ENCODE measurements at places on chromosomes 1 and 21.

DNA sequence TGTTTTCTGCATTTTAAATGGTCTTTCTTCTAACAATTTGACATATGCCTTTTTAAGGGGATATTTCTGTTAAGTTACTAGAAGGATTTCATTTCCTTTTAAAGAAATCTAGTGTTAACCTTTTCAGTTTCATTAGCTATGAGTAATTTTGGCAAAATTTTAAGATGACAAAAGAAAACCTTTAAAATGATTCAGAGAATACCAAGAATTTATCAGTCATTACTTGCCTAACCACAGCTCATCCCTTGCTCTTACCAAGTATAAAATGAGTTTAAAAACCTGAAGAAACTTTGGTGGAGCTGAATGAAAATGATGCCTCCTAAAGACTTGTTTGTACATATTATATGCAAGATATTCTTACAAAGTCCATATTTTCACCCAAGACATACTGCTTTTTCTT, 101.7 kb downstream of the NEK7 start:
- DNase-seq, result no peak

DNA sequence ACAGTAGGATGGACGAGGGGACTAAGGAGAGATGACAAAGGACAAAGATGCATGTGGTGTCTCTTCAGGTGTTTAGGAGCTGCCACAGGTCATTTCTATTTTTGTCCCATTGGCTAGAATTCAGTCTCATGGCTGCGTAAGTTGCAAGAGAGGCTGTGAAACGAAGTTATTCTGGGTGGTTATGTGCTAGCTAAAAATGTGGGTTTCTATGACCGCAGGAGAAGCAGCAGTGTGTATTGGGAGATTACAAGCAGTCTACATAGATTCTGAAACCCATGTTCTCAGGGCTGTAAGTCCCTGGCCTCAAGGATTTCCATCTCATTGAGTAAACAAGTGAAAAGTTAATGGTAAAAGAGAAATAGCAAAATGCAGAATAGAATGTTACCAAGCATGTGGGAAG, 110.7 kb downstream of the SPATA46 start:
- no peak for DNase-seq

DNA sequence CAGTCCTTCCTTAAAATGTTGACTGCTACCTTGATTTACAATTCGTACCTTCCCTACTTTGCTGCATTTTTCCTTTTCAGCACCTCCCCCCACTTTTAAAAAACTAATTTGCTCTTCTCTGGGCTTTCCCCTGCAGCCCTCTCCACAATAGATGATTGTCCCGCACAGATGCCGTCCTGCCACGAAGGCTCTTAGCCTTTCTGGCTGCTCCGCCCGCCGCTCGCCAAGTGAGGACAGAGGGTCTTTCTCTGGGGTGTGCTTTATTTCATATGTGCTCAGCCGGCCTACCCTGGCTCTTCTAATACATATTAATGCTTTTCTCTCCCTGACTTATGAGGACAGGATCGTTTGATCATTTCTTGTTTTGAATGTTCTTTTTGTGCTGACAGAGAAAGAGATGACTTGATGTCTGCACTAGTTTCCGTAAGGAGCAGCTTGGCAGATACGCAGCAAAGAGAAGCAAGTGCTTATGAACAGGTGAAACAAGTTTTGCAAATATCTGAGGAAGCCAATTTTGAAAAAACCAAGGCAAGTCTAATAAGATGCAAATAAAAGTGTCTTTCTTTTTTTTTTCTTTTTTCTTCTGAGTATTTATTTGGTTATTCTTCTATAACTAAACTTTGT, 60.6 kb downstream of the SDCCAG8 start:
- DNase-seq, result no peak

GRCh38 chr1:111756124-111756513, 418 bp downstream of the DDX20 start:
- DNase-seq, result no peak

GRCh38 chr1:44294588-44295007, 60.5 kb downstream of the ERI3 start:
- no peak for DNase-seq

DNA sequence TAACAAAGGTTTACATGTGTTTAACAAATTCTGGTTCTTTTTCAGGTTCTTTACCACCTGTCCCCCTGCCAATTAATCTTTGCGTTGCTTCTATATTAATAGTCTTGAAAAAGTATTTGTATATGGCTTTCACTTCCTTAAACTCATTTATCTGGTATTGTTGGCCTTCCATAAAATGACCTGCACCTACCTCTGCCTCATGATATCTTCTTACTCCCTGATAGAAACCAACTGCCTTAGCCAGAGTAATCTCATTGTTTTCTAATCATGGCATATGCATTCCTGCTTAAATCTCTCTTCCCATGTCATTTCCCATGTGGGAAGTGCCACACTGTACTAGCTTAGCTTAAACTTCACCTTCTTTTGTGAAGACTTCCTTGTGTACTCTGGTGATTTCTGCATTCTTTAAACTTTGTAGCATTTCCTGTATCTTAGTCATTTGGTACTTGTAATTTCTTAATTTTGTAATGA, 8.7 kb downstream of the SMG7 start:
- DNase-seq, result no peak

DNA sequence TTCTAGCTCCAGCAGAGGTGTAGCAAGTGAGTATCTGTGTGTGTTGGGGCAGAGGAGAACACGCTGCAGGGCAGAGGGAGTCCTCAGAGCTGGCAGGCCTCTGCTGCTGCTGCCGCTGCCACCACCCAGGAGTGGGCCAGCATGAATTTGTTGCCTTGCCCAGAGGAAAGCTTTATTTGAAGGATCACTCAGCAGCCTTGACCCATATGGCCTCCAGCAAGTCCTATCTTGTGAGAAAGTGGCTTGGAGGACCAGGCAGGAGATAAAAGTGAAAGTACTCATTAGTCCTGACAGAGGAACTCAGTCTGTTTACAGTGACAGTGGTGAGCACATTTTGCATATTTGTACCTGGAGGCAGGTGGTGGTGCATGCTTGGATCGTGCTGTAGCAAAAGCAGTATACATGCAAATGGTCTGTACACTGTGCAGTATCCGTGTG, 3.1 kb downstream of the TRAF5 start:
- DNase-seq, result no peak

DNA sequence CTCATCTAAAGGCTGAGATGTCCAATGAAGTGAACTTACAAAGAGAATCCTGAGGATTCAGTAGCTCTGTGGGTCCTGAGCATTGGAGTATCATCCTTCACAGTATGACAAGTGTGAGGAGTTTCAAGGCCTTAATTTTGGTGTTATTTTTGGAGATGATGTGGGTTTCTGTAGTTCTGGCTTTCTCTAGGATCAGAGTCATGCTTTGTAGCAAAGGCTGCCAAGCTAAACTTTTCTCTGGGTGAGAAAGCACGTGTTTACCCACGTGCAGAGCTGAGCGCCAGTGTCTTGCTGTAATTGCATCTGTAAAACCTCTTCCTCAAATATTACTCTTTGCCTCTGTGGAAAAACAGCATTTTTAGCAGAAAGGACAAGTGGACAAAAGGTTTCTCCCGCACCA, 387.8 kb upstream of the LYPLAL1 start:
- no peak for DNase-seq

DNA sequence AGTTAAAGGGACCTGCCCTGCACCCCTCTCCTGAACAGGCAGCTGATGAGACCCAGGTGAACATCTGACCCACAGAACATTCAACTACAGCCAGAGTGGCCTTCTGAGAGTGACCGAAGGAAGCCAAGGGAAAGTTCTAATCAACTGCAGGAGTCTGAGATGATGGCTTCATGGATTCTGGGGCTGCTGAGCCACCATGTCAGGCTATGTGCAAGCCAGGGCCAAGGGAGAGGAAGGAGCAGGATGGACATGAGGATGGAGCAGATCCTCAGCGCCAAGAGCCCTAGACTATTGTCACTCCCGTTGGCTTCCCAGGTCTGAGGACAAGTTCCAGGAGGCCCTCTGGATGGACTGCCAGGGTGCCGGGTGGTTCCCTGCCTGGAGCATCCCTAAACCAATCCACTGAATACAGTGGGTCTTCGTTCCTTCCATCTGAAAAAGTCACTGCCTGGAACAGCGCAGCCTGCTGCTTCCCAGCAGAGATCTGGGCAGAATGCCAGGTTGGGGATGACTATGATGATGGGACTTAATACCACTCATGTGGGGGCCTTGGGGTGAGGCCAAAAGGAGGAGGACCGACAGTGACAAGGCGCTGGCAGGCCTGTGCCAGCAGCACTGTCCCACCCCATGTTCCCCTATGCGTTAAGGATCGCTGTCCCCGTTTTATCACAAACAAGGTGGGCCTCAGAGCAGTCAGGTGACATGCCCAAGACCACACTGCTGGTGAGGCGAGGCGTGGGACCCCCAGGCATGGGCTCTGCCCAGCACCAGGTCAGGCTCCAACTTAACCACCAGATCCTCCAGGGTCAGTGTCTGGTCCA, 19.8 kb downstream of the SPOCD1 start:
- peak; percentile 47 for DNase-seq

GRCh38 chr1:210477328-210477924, 148.7 kb downstream of the HHAT start:
- no peak for DNase-seq

- no peak for DNase-seq
Observed at GRCh38 chr1:58249737-58250586, 296.6 kb downstream of the OMA1 start.

DNA sequence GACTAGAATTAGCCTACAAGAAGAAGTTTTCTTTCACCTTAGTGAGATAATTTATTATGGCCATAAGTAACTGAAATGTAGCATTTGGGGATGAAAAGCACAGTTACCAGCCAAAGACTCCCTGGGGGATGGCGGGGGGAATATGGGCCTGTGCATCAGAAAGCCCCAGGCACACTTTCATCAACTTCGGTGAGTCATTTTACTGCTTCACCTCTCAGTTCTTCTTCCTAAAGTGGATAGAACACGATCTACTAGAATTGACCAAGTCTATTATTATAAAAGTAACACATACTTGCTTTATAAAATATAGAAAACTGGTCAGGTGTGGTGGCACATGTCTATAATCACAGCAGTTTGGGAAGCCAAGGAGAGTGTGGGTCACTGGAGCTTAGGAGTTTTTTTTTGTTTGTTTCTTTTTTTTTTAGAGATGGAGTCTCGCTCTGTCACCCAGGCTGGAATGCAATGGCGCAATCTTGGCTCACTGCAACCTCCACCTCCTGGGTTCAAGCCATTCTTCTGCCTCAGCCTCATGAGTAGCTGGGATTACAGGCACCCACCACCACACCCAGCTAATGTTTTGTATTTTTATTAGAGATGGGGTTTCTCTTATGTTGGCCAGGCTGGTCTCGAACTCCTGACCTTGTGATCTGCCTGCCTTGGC, 141.8 kb downstream of the ZZZ3 start:
- no peak for DNase-seq

DNA sequence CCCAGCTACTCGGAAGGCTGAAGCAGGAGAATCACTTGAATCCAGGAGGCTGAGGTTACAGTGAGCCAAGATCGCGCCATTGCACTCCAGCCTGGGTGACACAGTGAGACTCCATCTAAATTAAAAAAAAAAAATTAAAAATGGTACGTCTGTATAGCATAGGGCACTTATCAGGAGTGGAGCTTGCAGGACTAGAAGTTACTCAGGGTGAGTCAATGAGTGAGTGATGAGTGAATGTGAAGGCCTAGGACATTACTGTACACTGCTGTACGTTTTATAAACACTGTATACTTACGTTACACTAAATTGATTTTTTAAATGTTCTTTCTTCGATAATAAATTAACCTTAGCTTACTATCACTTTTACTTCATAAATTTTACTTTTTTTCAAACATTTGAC, 183.6 kb downstream of the NR5A2 start:
- DNase-seq, result no peak

DNA sequence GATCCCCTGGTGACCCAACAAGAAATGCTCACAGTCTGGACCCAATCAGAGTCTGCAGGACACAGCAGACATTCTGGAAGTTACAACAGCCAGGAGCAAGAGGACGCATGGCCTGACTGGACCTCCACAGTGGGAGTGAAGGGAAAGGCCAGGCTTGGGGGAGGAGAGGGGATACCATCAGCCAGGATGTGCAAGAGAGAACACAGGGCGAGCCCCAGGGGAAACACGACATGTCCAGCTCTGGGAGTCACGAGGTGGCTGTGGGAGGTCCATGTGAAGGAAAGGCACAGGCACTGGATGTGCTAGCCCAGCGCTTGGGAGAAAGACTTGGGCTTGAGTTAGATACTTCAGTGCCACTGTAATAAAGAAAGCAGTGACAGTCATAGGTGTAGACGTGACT, 87.3 kb downstream of the HSF2BP start:
- DNase-seq, result no peak

- DNase-seq, result peak; percentile 85
Observed at GRCh38 chr1:206634365-206635079, 814 bp upstream of the DYRK3 start.

GRCh38 chr1:115829023-115829674, 11.8 kb downstream of the NHLH2 start:
- peak; percentile 78 for DNase-seq

DNA sequence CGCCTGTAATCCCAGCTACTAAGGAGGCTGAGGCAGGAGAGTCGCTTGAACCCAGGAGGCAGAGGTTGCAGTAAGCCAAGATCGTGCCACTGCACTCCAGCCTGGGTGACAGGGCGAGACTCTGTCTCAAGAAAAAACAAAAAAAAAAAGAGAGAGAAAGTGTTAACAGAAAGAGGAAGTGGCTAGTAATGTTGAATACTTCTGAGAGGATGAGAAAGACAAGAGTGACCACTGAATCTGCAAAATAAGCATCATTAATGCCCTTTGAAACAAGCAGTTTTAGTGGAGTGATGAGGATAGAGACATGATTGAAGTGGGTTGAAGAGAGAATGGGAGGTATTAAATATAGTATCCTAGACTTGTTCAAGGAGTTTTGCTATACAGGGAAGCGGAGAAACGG, 11.7 kb downstream of the MPZ start:
- DNase-seq, result no peak

GRCh38 chr21:45217010-45217409, 70.7 kb downstream of the POFUT2 start:
- no peak for DNase-seq

- no peak for DNase-seq
Observed at GRCh38 chr1:48006264-48006663, 9.1 kb upstream of the TRABD2B start.

DNA sequence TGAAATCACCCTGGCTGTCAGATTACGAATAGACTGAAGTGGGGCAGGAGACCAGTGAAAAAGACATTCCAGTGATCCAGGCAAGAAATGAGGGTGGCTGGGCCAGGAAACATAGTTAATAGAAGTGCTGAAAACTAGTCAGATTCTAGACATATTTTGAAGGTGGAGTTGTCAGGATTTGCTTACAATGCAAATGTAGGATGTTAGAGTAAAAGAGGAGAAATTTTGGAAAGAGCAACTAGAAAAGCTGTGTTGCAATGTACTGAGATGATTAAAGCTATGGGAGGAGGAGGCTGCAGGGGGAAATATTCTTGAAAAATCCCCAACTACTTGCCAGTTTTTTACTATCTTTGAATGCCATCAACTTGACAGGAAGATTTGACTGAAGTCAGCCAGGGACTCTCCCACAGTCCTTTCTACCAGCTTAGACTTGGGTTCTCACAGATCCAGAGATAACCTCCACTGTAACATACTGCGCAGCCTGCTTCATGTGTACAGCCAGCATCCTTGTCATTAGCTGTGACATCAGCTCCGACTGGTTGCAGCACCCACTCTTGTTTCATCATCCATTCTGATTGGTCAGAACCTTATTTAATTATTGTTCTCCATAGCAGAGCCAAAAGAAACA, 109.7 kb downstream of the TSEN15 start:
- no peak for DNase-seq

All from RWPE2 (cell line).